CD14-positive monocyte (primary cell): ENCODE measurements at places on chromosomes 13 and 19.

DNA sequence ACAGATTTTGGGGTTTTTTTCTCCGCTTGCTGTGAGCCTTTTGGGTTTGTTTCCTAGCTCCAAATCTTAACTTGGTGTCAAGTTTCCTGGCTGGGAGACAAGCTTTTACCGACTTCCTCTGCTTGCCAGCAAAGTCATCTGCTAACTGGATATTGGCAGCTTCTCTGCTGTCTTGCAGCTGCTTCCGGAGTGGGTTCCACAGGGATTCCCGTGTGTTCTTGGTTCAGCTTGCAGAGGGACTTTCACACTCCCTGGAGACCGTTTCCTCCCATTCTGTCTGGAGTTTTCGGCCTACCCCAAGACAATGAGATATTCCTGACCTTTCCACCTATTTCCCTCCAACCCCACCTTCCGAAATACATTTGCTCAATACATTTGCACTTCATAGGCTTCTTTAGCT, 2.2 kb upstream of the COLGALT1 start:
- DNase-seq, result no peak

GRCh38 chr13:40207001-40207478, 459.4 kb downstream of the FOXO1 start:
- DNase-seq, result peak; percentile 29

GRCh38 chr13:64482373-64482772, 2747.8 kb downstream of the PCDH9 start:
- DNase-seq, result no peak

GRCh38 chr19:6413721-6414643, 10.6 kb downstream of the KHSRP start:
- no peak for DNase-seq

- peak; percentile 64 for DNase-seq
Observed at GRCh38 chr19:13100031-13100588, 2.5 kb downstream of the LYL1 start.

DNA sequence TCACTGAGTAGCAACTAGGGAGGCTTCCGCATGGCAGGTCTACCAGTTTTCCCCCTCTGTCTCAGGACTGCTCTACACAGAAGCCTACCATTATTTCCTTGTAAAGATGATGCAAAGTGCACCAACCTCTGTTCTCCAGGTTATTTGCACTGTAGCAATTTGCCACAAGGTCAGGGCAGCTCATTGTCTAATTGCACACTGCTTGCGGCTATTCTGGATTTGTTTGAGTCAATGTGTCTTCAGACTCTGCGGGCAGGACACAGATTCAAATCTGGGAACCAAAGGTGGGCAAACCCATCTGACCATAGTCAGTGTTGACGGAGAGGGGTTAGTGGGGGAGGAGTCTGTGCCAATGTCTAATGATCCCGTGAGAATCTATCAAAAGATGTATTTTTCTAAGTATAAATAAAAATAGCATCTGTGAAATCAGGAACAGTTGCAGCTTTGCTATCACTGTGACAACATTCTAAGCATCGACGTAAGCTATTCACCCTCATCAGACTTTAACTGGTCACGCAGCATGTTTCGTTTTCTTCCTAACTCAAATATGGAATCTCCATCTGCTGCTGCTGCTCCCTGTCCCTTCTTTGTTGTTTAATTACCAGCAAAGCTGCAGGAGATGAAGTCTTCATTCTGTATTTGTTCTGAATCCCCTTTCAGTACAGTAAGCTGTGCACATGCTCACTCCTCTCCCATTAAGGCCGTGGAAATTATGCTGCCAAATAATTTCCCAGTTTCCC, 26.4 kb downstream of the CYSLTR2 start:
- DNase-seq, result no peak

DNA sequence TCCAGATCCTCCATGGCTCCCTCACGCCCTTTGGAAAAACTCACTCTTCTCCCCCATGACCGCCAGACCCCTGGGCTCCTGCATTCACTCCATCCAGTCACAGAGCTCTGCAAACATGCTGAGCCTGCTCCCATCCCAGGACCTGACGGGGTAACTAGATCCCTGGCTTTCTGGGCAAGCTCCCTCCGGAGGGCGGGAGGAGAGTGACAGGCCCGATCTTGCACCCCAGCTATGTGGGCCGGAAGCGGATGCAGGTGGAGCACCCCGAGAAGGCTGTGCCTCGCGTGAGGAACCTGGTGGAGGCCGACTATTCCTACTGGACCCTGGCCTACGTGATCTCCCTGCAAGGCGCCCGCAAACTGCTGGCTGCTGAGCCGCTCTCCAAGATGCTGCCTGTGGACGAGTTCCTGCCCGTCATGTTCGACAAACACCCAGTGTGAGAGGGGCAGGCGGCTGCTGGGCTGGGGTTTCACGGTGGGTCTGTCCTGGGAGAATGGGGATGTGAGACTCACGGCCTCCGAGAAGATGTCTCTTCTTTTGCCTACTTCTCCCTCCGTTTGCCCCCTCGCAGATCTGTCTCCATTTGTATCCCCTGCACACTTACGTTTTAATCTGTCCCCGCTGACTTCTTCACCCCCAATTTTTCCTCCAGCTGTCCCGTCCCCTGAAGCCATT, 25.2 kb downstream of the COLGALT1 start:
- DNase-seq, result no peak
